NCI-H226 (cell line): ENCODE measurements at places on chromosomes 5 and 9.

DNA sequence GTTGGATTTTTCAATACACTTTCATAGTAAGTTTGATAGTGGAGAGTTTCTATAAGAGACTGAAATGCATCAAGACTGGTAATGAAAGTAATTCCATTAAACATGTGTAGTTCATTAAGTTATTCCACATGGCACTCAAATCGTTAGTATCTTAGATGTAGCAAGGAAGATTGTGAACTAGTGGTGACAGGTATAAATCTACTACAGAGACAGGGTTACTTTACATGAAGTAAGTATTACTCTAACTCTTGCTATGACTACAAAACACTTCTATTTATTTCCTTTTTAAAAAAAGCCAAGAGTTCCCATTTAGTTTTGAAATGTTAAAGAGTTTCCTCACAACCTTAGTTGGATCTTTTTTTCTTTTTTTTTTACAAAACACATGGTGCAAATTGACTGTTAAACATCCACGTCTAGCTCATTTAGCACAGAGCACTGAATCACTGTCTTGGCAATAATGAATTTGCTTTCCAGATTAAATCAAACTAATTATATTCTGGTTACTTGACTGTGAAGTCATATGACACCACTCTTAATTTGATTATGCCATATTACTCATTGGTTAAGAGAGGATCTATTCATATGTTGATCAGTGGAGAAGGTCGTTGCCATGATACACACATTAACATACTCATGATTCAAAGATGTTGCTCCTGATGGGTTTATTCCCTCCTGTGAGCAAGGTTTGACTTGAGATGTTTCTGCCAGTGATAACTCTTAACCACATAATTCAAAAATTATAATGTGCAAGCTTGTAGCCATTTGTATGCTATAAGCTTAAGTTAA, 644.8 kb downstream of the EFNA5 start:
- no peak for DNase-seq

DNA sequence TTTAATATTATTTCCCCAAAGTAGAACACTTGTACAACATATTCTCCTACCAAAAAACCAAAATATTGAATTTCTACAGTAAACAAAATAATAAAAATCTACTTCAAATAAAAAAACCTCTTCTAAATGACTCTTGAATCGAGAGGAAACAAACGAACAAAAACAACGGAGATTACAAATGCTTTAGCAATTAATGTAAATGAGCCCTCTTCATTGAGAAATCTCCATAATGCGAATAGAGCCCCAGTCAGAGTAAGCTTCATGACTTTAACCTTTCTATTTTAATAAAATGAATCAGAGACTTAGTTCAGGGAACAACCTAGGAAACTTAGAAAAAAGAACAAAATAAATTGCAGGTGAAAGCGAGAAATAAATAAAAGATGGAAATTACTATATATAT, 129.3 kb upstream of the SEMA6A start:
- no peak for DNase-seq

GRCh38 chr5:136731241-136731900, 366.0 kb upstream of the TRPC7 start:
- no peak for DNase-seq

- peak; percentile 75 for DNase-seq
These were observed 475.1 kb upstream of the WWC1 start for GRCh38 chr5:167816354-167816753.

DNA sequence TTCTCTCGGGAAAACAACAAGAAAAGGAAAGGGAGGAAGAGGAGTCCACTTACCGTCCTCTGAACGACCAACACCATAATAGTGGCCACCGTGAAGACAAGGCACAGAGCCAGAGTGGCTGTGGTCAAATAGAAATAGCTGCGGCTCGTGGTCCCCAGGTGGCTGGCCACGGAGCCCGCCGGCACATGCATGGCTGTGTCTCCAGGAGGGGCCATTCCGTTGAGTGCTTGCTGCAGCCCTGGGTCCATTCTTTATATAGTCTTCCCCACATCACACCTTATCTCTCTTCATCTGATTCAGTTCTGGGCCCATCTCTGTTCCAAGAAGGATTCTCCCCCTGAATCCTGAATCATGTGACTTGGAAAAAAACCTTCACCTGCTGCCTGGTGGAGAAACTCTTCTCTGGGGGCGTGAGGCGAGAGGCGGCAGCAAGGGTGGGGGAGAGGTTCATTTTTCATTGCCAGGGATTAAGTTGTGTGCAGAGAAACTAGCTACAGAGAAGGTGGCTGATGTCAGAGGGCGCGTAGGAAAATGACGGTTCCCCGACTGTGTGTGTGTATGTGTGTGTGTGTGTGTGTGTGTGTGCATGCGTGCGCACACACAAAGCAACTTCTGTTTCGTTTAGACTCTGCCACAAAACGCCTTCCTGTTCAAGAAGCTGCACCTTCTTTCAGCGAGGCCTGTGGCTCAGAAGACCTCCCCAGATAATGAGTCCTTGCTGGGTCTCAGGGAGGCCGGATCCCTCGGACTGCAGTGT, at the start of gene TNFSF8:
TSS of gene TNFSF8 (minus strand) at position 536 of the 757 bp plus-strand sequence. CDS start at position 248, 288 bp downstream.
- DNase-seq: no peak

DNA sequence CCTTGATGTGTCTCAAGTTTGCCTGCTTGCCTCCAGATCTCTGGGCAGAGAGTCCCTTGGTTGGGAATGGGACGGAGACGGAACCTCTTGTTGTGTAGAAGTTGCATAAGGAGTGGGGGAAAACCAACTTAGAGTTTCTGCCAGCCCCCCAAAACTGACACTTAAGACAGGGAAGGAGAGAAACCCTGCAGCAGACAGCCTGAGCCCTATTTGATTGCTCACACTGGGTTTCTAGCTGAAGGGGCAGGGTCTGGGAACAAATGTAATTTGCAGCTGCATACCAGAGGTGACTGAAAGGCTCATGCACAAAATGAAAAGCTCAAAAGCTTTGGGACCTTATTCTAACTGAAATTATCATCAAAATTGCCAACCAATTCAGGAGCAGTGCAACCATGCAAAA, 254.5 kb downstream of the RASEF start:
- no peak for DNase-seq

- no peak for DNase-seq
These were observed 182.0 kb downstream of the EBF1 start for GRCh38 chr5:158917731-158918130.

- peak; percentile 54 for DNase-seq
These were observed 42.6 kb upstream of the APC start for GRCh38 chr5:112694853-112695709.

DNA sequence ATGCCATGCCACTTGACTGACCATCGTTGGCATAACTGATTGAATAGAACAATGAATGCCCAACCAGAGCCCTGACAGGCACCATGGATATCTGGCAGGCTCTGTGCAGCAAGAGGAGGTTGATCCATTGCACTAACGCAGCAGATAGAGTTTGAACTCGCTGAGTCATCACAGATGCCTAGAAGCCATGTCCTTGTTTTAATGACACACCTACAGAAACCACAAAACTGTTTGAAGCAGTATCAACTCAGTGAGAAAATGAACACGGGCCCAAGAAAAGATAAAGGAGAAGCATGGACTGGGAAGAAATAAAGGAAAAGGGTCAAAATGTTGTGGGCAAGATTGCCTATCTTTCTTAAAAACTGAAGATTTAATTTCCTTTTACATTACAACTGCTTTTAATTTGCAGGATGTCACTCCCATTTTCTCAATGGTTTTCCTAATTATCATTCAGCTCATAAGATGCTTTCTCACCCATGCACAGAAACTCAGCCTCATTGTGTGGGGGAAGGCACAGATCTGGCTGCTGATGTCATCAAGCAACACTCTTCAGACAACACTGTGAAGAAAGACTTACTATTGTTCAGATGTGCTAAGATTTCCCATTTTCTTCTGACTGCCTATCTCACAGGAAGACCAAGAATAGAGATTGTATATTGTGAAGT, 129.0 kb downstream of the PIK3R1 start:
- DNase-seq: peak; percentile 69

DNA sequence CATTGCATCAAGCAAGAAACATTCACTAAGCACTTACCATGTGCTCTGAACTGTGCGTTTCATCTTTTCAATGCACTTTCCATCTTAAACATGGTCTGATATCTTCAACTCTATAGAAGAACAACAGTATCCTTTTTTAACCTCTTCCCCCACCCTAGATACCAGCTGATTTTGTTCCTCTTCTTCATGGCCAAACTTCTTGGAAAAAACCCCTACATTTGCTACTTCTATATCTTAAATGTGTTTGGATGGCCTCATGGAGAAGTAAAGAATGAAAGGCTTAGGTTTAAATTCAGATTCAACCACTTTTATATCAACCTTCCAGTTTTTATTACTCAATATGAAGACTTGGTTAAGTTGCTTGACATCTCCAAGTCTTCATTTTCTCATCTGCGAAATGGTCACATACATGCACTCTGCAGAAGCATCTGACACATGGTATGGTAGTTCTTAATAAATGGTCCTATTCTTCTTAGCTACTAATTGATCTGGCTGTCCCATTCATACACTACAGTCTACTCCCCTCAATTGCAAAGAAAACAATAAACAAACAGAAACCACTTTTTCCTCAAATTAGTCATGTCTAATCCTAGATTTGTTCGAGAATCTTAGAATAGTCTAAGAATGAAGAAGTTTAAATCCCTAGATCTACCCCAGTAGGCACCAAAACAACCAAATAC, 59.4 kb downstream of the FYB1 start:
- no peak for DNase-seq

DNA sequence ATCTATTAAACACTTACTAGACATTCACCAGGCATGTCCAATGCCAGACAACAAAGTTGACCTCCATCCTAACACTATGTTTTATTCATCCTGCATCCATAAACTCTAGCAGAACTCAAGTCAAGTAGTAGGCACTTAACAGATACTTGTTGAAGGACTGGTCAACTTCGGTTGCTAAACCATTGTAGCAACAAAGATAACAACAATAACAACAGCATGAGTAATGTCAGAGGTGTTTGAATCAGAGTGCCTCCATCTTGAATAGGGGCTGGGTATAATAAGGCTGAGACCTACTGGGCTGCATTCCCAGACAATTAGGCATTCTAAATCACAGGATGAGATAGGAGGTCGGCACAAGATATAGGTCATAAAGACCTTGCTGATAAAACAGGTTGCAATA, 180.5 kb upstream of the ZNF462 start:
- peak; percentile 71 for DNase-seq

DNA sequence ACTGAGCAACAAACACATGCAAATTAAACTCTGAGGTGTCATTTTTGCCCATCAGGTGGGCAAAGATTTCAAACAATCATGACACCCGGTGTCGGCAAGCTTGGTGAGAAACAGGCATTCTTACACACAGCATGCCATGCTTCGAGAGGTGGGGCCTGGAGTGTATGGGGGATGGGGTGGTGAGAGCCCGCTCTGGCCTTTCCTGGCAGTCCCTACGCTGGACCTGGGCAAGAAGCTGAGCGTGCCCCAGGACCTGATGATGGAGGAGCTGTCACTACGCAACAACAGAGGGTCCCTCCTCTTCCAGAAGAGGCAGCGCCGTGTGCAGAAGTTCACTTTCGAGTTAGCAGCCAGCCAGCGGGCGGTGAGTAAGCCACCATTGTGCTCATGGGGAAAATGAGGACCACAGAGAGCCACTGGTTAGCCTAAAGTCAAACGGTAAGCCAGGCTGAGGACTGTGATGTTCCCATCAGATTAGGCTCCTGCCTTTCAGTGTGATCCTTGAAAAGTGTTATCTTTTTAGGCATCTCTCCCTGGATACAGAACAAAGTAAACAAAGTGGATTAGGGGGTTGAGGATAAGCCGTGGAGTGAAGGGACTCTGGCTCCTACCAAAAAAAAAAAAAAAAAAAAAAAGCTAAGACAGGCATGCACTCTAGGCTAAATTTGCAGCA, 9.4 kb downstream of the MYOZ3 start:
- no peak for DNase-seq

- DNase-seq: no peak
These were observed 10.6 kb downstream of the EGFL7 start for GRCh38 chr9:136673088-136673974.

- DNase-seq: no peak
These were observed 33.8 kb downstream of the JMY start for GRCh38 chr5:79269733-79270166.

- DNase-seq: no peak
These were observed 258.5 kb upstream of the PPP1R2B start for GRCh38 chr5:156591631-156592030.

- no peak for DNase-seq
These were observed 930 bp downstream of the PRLR start for GRCh38 chr5:35229076-35230037.

GRCh38 chr9:135617538-135617900, 21.8 kb downstream of the GLT6D1 start:
- DNase-seq: no peak

DNA sequence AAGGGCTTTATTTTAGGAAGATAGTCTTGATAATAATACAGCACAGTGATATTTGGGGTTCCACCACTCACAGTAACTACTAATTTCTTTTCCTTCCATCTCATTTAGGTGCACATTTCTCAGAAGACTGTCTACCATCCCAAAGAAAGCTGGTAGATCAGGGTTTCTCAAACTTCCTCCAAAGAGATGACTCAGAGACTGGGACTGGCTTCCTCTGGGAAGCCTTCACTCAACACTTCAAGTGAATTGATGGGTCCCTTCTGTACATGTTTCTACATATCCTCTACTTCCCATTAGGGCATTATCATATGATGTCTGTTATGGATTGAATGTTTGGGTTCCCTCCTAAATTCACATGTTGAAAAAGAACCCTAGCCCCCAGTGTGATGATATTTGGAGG, 138.5 kb downstream of the SPOCK1 start:
- DNase-seq: peak; percentile 25

GRCh38 chr9:85741095-85741874, 469 bp downstream of the AGTPBP1 start:
- no peak for DNase-seq

DNA sequence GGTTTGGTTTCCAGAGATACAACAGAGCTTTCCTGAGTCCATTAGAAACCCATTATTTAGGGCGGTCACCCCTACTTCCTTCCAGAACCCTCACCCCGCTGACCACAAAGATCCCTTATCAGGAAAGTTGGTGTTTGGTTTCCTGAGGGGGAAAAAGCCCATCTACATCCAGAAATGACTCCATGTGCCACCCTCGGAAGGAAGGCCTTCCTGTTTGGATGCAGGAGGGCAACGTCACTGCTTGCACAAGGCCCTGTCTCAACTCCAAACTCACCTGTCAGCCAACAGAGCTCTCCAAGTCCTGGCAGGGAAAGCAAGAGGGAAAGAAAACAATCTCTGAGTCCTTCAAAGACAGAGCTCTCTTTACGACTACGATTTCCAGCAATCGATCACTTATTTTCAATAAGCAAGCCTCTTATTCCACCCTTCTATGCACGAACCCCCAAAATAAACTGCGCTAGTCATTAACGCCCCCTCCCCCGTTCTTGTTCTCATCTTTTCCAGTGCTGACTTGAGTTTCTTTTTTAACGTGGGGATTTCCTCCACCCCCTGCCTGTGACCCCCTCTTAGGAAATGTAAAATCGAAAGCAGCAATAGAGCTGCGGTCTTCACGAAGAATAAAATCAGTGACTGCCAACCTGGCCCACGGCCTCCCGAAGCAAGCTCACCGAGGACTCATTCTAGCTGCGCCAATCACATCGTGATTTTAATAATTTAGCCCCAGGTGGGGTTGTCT, 35.7 kb upstream of the NTNG2 start:
- no peak for DNase-seq
